ENCODE measurements at places on chromosomes 5 and 9. TPM values are rescaled to one million over a fixed set of nuclear protein-coding genes. Genes with fewer than 3 reads are reported as not detected.

The ABO gene
- total RNA-seq, result not detected

- H3K27ac ChIP-seq, result peak overlapping the region; percentile 57
- H3K36me3 ChIP-seq, result peaks cover 32% of the 10 kb centered on the region
- no peaks in the 10 kb centered on the region for H3K27me3 ChIP-seq
- no peak overlapping the region for H3K4me3 ChIP-seq
- peaks cover 53% of the 10 kb centered on the region for H3K4me1 ChIP-seq
- no peak for DNase-seq
These were observed 92.7 kb downstream of the COL5A1 start for GRCh38 chr9:134734270-134734669.

DNA sequence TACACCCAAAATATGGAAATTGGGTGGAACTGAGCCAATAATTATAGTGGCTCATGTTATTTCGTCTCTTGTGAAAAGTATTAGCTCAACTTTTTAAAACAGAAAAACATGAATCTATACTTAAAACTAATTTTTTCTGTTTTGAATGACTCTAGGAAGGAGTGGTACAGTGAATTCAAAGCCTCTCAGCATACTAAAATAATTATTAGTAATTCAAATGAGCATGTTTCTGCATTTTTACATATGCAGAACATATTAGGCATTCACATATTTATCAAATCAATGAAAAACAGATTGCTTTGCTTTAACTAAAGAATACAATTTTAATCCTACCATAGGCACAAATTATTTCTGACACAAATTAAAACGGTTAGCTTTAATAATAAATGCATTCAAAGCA lies 54.3 kb downstream of the CSNK1A1 start:
- no peaks in the 10 kb centered on the region for H3K27me3 ChIP-seq
- H3K4me1 ChIP-seq, result peaks cover 52% of the 10 kb centered on the region
- peaks cover 19% of the 10 kb centered on the region for H3K36me3 ChIP-seq
- no peak for DNase-seq
- H3K27ac ChIP-seq, result peak overlapping the region; percentile 78

GRCh38 chr9:131781069-131781468 lies 41.2 kb upstream of the RAPGEF1 start:
- DNase-seq, result no peak
- peaks cover 47% of the 10 kb centered on the region for H3K27me3 ChIP-seq
- no peak overlapping the region for H3K4me3 ChIP-seq
- H3K36me3 ChIP-seq, result peaks cover 1% of the 10 kb centered on the region

- H3K36me3 ChIP-seq, result peaks cover 6% of the 10 kb centered on the region
- H3K27ac ChIP-seq, result no peak overlapping the region
- H3K4me1 ChIP-seq, result no peaks in the 10 kb centered on the region
- DNase-seq, result no peak
- no peaks in the 10 kb centered on the region for H3K27me3 ChIP-seq
These were observed 174.0 kb downstream of the RAPGEF6 start for GRCh38 chr5:131460867-131461572.

The DRD1 gene
- 0.35 TPM for total RNA-seq

DNA sequence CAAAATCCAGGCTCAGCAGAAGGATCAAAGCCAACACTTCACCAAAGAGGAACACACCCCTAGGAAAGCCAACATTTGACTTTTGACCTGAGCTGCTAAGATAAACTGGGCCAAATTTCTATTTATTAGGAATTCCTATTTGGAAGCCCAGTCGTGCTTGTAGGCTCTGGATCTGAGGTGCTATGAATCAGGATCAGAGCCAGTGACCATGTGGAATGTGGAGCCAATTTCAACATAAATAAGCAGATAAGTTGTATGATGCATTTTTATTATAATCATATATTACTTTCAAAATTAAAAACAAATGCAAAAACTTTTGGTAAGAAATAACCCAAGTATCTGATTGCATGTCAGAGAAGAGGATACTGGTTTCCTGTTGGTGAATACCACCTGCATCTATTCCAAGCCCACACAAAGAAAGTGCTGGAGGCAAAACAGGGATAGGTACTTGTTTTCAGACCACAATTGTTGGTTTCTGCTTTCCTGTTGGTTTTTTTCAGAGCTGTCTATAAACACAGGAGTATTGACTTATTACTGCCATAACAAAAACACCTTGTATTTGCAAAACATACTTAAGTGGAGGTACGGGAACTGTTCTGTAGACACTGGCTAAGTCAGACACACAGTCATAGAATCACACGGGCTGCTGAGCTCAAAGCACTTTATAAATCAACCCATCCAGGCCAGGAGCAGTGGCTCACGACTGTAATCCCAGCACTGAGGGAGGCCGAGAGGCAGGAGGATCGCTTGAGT lies 52.8 kb downstream of the ARL15 start:
- H3K27me3 ChIP-seq, result no peaks in the 10 kb centered on the region
- no peaks in the 10 kb centered on the region for H3K36me3 ChIP-seq
- H3K4me1 ChIP-seq, result peaks cover 3% of the 10 kb centered on the region
- no peak overlapping the region for H3K27ac ChIP-seq

The GRHPR gene
- 101 TPM for total RNA-seq
